Ovary (tissue), 10 donors: ENCODE measurements at places on chromosomes 7 and 10. TPM values are rescaled to one million over a fixed set of nuclear protein-coding genes. Genes with fewer than 3 reads are reported as not detected.

ANKRD7 gene
- 0.23 TPM for polyA plus RNA-seq

HOXA2 gene
- polyA plus RNA-seq = 1.8 TPM

HOXA5 gene
- 5.6 TPM for polyA plus RNA-seq

OPALIN gene
- not detected for polyA plus RNA-seq

GRCh38 chr7:68562323-68562899 is 1035.9 kb upstream of the AUTS2 start:
- no peak for DNase-seq

DNA sequence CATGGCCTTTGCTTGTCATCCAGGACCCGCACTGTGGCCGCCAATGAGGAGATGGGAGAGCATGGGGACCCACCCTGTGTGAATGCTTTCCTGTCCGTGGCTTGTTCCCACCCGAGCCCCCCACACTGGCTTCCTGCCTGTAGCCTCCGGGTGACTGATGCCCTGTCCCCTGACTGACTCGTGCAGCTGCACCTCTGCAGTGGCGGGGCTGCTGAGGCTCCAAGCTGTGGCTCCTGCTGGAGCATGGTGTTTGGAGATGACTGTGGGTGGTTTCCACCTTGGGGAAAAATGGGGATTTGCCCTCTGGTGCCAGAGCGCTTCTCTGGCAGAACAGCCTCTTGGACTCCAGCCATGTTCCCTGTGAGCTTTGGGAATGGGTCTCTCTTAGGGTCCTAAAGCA is 2.1 kb downstream of the CAMK1D start:
- no peak for DNase-seq

- DNase-seq = no peak
Measured at GRCh38 chr7:120184866-120185265, 88.1 kb upstream of the KCND2 start.

DNA sequence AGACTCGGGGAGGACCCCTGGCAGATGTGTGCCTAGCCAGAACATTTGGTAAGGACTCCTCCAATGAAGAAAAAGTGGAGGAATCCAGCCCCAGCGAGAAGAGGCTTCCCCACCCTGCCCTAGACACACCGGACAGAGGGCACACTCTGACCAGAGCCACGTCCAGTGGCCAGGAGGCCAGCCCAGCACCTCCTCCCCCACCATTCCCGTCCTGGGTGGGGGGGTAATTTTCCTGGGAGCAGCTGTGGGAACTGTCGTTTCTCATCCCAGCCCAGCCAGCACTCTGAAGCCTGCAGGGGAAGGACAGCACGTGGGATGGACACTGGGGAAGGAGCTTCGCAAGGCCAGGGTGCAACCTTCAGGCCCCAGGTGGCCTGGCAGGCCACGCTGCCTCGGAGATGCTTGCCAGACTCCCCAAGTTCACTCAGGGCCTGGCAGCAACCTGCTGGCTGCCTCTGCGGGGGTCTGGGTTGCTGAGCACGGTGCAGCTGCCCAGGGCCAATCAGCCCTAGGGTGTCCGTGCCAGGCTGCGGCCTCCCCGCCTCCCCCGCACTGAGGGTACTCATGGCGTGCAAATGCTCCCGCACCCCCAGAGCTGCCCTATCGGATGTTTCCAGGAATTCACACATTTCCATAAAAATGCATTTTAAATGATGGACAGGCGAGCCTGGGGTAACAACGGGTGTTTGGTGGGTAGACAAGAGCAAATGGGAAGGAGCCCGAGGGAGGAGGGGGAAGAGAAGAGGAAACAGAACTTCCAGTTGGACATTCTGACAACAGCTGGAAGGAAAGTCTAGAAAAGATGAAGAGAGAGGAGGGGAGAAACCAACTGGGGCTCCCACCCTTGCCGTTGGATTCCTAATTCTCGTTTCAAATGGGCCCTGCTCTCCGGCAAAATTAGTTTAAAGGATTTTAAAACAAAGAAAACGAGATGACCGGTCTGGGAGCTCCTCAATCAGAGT is 1.9 kb upstream of the EN2 start:
- no peak for DNase-seq

GRCh38 chr10:118568327-118568848 is 27.1 kb downstream of the PRLHR start:
- peak; percentile 45 for DNase-seq

DNA sequence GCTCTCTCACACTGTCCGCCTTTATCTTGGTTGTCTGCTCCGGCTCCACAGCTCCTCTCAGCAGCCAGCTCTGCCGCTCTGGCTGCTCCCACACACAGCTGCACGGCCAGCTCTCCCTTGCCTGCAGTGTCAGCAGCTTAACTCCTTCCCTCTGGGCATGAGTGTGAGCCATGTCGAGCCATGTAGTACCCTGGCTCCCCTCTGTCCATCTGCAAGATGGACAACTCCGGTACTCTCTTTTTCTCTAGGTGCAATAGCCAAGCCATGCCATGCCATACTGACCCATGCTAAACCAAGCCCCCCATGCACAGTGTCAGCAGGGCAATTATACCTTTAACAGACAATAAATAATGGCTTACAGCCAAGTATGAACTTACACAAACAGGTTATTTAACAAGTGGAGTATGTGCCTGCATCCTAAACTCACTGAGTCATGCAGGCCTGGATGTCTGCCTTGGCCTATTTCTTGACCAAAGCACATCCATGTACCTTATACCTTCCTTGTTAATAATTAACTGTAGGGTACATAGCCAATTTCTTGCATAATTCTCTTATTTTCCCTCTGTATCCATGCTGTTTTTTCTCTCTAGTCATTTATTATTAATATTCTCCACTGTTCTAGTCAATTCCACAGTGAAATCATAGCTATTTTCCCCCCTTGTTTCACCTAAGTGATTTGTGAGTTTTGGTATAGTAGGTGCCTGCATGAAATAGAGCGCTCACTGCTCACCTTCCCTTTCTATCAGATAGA is 170.9 kb downstream of the CDK14 start:
- peak; percentile 48 for DNase-seq

- DNase-seq = no peak
Measured at GRCh38 chr7:130384841-130385599, 4.7 kb downstream of the CPA1 start.
